CD4-positive, CD25-positive, alpha-beta regulatory T cell (primary cell): ENCODE measurements at places on chromosomes 11 and 22. TPM values are rescaled to one million over a fixed set of nuclear protein-coding genes. Genes with fewer than 3 reads are reported as not detected.

GRCh38 chr11:16095756-16096155 is 260.6 kb downstream of the SOX6 start:
- DNase-seq = no peak

GRCh38 chr11:77401486-77402217 is 72.2 kb downstream of the PAK1 start:
- DNase-seq = no peak

DNA sequence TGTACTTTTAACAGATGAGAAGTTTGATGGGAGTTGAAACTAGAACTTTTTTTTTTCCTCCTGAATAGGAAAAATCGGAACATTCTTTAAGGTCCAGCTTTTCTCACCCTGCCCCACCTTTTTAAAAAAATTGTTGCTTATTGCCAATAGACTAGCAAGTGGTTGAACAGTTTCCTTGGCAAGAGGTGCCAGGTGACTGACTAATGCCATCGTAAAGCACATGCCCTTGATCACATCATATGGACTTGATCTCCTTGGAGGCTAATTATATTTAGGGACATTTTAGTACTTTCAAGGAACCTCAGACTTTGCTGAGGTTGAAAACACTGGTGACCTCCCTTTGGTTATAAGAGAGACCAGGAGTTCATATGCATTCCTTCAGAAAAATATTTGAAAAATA is 57.6 kb downstream of the MTMR3 start:
- no peak for DNase-seq

The HORMAD2 gene
- not detected for total RNA-seq

DNA sequence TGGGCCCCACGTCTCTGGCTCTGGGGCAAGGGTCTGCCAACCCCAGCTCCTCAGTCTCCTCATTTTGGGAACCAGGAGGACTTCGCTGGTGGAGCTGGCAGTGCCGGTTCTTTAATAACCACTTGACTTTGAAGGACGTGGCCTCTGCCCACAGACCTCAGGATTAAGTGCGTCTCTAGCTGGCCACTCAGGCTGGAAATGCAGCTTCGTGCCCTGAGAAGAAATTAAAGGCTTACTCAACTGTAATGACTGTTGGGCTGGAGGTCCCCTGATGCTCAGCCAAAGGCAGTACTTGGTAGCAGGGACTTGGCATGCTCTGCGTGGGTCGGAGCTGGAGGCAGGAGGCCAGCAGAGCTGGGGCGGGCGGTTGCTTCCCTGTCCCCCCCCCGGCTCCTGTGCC is 16.7 kb upstream of the PARVG start:
- no peak for DNase-seq

DNA sequence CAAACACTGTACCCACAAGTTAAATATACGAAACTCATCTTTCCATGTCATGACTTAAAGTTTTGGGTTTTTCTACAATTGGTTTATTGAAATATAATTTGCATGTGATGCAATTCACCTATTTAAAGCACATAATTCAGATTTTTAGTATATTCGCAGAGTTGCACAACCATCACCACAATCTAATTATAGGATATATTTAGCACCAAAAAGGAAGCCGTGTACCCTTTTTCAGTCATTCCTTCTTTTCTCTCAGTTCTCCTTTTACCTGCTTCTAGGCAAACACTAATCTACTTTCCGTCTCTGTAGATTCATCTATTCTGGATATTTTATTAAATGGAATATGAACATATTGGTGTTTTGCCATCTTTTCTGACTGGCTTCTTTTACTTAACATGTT is 1458.1 kb upstream of the TENM4 start:
- DNase-seq = no peak

DNA sequence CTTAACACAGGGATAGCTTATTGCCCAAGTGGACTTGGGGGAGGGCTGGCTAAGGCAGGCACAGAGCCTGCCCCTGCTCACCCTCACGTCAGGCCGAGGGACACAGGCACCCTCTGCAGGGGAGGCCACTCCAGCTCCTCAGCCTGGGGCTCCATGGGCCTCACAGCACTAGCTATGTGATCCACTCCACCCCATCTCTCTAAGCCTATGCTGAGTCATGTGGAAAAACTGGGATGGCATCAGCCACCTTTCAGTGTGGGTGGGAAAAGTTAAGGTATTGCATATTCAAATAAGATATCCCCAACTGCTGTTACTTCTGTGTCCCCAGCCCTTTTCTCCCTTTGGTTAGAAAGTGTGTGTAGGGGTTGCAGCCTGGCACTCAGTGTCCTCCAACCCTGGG is 22.3 kb downstream of the RANGAP1 start:
- DNase-seq = no peak

DNA sequence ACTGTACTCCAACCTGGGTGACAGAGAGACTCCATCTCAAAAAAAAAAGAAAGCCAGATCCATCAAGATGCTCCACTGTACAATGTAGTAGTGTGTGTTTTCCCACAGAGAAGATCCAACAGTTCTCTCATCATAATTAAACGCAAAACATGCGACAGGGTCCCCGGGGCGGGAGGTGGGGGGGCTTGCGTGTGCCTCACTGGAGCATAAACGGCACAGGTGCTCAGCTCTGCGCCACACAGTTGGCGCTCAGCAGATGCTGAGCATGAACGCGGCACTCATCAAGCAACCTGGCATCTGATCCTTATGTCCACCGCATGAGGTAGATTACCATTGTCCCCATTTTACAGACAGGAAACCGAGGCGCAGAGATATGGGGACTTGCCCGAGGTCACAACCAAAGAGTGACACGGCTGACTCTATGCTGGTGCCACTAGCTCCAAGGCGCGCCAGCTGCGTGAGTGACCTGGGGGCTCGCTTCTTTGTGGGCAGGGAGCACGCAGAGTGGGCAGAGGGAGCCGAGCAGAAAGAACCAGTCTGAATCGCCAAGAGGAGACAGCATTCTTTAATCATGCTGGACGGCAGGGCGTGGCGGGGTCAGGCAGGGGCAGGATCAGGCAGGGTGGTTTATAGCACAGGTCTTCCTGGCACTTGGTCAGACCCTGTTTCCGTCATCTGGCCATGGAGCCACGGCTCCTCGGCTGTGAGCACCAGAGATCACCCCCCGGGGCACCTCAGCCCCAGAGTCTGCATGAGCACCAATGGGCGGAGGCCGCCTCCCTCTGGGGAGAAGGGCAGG is 8.2 kb downstream of the C1QTNF6 start:
- DNase-seq = no peak

DNA sequence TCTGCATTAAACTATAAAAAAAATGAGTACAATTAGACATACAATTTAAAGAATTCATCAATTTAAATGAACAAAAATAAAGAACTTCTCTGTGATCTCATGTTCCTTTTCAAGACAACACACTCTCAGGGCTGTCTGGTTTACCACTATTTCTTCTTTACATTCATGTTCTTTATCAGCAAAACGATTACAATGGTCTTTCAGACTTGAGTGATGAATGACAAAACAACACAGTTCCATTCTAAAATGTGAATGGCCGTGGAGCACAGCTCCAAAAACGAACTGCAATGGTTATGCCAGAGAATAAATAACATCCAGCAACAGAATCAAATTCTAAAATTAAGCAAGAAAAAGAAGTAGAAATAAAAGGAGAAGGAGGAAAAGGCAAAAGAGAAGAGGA is 113.1 kb downstream of the CADM1 start:
- DNase-seq = no peak

- no peak for DNase-seq
These were observed 132.6 kb downstream of the MIAT start for GRCh38 chr22:26789951-26790350.

DNA sequence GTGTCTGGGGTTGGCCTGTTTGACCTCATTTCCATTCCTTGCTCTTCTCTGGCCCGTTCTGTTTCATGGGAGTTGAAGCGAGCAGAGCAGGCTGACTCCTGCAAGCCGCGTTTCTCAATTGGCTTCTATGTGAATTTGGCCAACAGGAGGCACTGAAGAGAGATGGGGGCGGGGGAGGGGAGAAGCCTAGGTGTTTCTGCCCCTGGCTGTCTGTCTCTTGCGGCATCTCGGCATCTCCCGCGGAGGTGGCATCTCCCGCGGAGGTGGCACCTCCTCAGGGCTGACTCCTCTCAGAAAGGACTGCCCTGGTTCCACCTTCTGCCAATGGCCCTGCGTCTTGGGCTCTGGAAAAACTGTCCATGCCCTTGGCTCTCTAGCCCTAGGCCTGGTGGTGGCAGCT is 125.6 kb upstream of the CSNK2A3 start:
- DNase-seq = no peak

GRCh38 chr11:57484141-57484710 is 23.9 kb downstream of the RTN4RL2 start:
- DNase-seq = no peak
